Omental fat pad (tissue), 4 donors: ENCODE measurements at places on chromosomes 1 and 21.

- DNase-seq: no peak
Measured at GRCh38 chr1:217106231-217106901, 383.1 kb upstream of the ESRRG start.

GRCh38 chr21:26513212-26513611 lies 59.9 kb downstream of the CYYR1 start:
- DNase-seq: no peak

- no peak for DNase-seq
Measured at GRCh38 chr21:46416551-46416950, 42.1 kb upstream of the DIP2A start.

DNA sequence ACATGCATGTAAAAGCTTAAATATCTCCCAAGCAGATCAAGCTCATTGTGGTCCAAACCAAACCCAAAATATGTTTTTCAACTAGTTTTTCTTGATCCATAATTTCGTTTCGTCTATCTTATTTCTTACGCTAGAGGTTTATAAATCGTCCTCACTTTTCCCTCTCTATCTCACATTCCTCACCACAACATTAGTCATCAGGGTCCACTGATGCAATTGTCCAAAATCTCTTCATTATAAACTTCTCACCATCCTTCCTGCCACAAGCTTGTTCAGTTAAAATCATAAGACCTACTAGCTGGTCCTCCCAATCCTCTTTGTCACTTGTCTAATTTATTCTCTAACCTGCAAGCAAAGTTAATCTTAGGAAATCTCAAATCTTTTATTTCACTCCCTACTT lies 173.0 kb upstream of the PALMD start:
- no peak for DNase-seq

DNA sequence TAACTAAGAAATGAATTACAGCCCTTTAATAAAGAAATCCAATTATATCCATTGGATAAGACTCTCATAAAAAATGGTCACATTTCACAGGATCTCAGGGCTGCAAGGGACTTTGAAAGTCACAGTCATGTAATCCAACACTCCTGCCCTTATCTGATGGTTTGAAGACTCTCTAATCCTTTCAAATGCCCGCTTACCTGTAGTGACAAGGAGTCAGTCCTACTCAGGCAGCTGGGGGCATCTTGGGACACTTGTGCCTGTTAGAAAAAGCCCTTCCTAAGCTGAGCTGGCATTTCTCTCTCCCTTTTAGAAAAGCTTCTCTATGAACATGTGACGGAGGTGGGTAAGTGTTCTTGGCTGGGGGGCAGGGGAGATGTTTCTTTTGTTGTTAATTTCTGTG lies 11.0 kb upstream of the ZNF691 start:
- DNase-seq: no peak

GRCh38 chr21:31872452-31873274 lies at the start of gene HUNK:
Gene HUNK (plus strand): TSS chr21:31873020. CDS start chr21:31873675, 655 bp downstream.
- no peak for DNase-seq

GRCh38 chr1:87024936-87025540 lies 110.6 kb downstream of the HS2ST1 start:
- no peak for DNase-seq

DNA sequence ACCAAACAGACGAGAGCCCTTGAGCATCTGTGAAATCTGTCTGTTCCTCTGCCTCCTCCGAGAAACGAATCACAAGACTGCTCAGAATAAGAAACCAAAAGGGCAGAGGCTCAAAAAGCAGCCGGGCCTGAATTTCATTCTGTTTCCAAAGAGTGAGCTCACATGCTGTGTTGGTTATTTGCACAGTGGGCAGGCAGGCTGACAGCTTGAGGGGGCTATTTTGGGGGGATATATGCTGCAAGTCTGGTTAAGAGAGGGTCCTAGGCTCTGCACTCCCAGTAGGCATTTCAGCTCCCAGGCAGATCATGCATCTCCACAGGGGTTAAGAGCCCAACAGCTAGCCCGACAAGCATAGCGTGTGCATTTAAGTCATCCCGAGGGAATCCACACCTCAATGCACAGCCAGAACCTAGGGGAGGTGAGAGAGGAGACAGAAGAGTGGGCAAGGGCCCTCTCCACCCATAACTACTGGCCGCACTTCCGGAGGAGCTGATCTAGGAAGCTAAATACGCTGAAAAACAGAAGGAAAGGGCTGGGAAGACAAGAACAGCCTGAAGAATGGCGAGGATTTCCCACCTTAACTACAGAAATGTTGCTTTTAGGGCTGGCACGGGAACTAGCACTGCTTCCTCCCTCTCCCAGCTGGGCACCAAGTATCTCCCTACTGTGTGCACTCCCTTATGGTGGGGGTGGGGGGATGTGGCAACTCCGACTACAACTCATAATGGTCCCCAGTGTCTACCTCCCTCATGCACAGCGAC lies 3.7 kb downstream of the PGBD5 start:
- DNase-seq: no peak

DNA sequence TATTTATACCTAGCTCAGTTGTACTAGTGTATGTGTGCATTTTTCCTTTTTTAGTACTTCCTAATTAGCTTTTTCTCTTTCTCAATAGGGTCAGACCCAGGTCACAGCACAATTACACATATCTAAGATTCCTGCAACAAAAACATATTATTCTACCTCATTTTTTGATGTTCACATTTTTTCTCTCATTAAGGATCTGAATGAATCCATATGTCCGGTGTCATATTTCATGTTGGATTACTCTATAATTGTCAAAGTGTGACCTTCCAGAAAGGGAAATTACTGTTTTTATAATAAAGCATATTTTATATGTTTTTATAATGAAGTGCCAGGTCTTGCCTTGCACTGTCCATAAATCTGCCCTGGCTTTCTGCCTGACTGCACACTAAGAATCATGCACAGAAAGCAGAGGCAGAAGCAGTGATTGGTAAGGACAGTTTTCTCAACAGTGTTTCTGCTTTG lies 143.7 kb downstream of the KCNT2 start:
- no peak for DNase-seq

GRCh38 chr21:38958940-38959691 lies 153.4 kb downstream of the ETS2 start:
- no peak for DNase-seq

DNA sequence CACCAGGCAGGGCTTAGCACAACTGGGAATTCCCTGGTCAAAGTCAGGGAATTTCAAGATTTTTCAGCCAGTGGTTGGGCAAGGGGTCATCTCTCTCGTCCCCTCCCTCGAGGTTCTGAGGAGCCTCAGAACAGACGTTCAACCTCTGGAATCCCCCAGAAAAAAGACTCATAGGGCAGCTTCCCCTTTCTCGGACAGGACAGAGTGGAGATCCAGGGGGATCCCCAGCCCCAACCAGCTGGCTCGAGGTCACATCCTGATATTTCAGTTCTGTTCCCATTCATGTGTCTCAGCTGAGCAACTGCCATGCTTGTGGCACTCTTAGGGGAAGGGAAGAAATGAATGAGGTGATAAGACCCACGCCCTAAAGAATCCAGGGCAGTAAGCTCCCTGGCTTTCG lies 4.9 kb upstream of the LAD1 start:
- DNase-seq: no peak

DNA sequence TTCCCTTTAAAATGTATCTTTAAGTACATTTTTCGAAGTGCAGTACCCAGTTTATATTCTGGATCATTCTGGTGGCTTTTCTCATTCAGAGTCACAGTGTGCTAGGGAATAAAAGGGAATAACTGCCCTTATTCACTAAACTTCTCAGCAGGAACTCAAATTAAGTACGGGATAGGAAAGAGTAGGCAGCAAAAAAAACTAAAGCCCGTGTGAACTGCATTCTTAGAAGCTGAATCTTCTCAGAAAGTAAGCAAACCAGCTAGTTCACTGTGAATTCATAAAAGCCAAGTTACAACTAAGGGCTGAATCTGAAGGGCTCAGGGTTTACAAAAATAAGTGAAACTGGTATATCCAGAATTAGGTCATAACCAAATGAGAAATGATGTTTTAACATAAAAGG lies 22.0 kb downstream of the PRPF38A start:
- no peak for DNase-seq

DNA sequence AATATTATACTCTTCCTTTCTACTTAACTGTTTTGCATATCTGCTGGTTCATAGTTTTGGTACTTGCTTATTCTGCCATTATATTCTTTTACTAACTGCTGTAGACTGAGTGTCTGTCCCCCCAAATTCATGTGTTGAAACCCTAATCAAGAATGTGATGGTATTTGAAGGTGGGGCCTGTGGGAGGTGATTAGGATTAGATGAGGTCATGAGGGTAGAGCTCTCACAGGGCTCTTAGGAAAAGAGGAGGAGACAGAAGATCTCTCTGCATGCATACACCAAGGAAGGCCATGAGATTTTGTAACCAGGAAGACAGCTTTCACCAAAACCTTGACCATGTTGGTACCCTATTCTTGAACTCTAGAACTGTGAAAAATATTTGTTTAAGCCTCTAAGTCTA lies 354.1 kb upstream of the B3GALT2 start:
- no peak for DNase-seq
